HFF-Myc (cell line): ENCODE measurements at places on chromosomes 11 and 22.
A peak's percentile ranks its signal among the peaks of the same experiment; 100 is the strongest.

DNA sequence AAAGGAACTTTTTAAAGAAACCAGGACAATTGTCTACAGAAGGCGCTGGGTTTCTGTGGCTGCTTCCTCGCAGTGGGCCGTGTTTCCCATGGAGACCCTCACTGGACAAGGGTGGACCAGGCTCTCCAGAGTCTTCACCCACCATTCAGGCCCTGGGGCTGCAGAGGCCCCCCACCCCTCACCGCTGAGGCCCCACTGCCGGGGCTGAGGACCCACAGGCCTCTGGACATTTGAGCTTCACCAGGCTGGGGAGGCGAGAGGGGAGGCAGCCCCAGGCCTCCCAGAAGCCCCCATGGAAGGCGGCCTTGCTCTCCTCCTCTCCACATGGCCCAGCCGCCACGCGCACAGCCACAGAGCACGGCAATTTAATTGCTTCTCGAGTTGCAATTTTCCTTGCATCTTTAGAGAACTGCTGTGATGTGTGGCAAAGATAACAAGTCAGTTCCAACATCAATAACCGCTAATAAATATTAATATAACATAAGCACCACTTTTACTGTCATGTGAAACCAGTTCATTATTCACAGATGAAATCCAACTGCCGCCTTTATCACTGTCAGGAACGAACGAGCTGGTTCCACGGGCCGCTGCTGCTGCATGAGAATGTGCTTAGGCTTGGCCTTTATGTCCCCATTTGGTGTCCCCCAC is 81.0 kb downstream of the PHF21B start:
- no peak for DNase-seq

GRCh38 chr22:36764641-36765040 is 11.3 kb downstream of the IFT27 start:
- DNase-seq, result no peak

- DNase-seq, result no peak
These were observed 3.4 kb downstream of the TOM1 start for GRCh38 chr22:35303029-35303624.

- no peak for DNase-seq
These were observed 41.8 kb upstream of the CDON start for GRCh38 chr11:126104420-126104819.

DNA sequence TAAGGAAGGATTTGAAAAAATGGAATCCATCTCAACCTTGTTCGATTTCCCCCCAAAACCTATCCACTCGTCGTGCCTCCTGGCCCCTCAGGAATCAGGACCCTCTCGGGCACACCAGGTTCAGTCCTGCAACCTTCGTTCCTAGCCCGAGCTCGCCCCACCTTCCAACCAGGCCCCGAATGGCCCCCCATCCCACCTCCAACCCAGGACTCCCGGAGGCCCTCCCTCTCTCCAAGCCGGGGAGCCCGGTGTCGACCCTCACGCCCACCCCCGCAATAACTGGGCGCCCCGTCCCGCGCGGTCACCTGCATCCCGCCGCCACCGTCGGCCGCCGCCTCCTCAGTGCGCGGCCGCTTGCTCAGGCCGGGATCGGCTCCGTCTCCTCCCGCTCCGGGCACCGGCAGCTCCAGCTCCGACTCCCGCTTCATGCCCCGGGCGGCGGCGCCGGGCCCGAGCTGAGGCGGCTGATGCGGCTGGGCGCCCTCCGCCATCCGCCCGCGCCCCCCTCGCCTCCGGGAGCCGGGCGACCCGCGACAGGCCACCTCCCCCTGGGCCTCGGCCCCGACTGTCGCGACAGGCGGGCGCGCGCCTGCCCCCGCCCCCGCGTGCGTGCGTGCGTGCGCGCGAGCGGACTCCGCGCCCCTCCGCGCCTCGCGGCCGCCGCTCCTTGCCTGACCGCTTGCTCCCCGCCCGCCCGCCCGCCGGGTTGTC is 534 bp downstream of the RBFOX2 start:
- no peak for DNase-seq

DNA sequence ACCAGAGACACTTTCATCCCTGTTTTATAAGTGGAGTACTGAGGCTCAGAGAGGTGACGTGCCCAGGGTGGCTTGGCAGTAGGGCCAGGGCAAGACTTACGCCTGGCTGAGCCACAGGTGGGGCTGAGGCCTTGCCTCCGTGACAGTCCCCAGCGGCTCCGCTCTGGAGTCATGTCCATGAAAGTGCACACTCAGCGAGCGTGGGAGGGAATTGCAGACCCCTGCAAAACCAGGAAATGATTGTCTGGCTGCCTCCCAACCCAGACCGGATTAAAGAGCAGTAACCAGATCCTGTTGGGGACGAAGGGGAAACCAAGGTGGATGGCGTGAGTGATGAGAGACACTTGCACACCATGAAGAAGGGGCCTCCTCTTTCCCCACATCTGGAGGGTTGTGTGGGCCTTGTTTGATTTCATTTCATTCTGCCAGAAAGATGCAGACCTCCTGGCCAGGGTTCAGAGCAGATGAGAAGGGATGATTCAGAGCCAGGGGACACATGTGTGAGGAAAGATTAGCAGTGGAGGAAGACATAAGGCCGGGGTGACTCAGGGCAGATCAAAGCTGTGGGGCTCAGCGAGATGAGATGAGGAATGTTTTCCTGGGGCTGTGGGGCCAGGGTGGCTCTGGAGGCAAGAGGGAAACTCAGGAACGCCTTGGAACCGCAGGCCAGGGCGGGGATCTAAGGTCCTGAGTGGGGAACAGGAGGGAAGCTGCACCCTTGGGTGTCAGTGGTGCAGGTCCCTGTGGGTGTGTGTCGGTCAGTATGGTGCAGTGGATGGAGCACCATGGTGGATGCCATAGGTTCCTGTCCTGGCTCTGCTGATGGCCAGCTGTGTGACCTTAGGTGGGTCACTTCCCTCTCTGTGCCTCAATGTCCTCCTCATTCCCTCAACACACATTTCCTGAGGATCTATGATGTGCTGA is 29.9 kb upstream of the LRRC32 start:
- peak; percentile 95 for DNase-seq
